ENCODE measurements at places on chromosomes 6 and 20.

- DNase-seq, result no peak
Measured at GRCh38 chr6:72653026-72653425, 31.2 kb downstream of the KCNQ5 start.

DNA sequence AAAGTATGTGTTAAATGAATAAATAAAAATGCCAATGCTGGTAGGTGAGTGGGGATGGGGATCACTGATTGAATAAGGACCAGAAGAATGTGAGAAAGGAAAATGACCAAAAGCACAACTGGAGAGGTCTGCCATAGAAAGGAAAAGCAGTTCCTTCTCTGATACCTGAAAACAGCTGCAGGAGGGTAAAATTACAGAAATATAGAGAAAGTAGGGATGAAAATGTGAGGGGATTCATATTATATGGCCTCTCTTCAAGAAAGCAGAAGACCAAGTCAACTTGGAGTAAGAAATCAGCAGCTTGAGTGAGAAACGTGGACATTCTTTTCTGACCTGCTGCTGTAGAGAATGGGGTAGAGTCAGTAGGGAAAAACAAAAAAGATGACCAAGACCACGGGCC lies 125.1 kb downstream of the MYB start:
- DNase-seq, result no peak

GRCh38 chr6:163954088-163954775 lies 539.7 kb downstream of the QKI start:
- DNase-seq, result no peak

- no peak for DNase-seq
Measured at GRCh38 chr6:36818756-36819155, 20.5 kb downstream of the CPNE5 start.

- DNase-seq, result no peak
Measured at GRCh38 chr20:57369596-57369995, 18.5 kb downstream of the RAE1 start.

- no peak for DNase-seq
Measured at GRCh38 chr6:132202574-132202973, 198.7 kb downstream of the MOXD1 start.

- DNase-seq, result no peak
Measured at GRCh38 chr20:45909817-45910669, 1.9 kb downstream of the PLTP start.

DNA sequence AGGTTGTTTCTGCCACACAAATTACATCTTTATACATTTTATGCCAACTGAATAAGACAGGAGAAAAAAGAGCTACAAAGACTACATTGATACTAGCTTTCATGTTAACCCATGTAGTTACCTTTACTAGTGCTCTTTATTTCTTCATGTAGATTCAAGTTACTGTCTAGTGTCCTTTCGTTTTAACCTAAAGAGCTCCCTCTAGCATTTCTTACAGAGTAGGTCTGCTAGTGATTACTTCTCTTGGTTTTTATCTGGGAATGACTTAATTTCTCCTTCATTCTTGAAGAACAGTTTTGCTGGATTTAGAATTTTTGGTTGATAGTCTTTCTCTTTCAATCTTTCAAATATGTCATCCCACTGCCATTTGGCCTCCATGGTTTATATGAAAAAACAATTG lies 21.2 kb upstream of the NOP56 start:
- no peak for DNase-seq

- no peak for DNase-seq
Measured at GRCh38 chr20:11186301-11187008, 512.7 kb upstream of the JAG1 start.

GRCh38 chr20:14691994-14692393 lies 354.6 kb upstream of the FLRT3 start:
- no peak for DNase-seq

GRCh38 chr6:122214605-122215318 lies 184.7 kb upstream of the HSF2 start:
- no peak for DNase-seq

DNA sequence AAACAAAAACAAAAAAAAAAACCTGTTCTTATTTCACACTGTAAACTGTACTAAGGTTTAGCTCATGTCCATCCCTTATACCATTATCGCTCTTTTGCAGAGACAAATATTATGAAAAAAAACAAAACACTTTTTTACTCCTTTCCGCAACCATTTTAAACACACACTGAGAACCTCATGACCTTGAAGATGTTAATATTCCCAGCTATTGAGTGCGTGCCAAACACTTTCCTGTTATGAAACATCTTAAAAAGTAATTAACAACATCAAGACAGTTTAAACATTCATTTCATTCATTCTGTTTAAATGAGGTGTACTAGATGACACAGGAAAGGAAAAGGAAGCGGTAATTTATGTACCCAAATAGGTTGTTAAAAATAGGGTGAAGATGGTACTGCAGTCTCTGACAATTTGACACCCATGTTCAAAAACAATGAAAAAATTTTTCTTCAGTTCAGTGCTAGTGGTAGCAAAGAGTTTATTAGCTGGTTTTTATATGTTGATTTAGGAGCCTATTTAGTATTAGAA lies 3.9 kb upstream of the ARHGAP18 start:
- no peak for DNase-seq

DNA sequence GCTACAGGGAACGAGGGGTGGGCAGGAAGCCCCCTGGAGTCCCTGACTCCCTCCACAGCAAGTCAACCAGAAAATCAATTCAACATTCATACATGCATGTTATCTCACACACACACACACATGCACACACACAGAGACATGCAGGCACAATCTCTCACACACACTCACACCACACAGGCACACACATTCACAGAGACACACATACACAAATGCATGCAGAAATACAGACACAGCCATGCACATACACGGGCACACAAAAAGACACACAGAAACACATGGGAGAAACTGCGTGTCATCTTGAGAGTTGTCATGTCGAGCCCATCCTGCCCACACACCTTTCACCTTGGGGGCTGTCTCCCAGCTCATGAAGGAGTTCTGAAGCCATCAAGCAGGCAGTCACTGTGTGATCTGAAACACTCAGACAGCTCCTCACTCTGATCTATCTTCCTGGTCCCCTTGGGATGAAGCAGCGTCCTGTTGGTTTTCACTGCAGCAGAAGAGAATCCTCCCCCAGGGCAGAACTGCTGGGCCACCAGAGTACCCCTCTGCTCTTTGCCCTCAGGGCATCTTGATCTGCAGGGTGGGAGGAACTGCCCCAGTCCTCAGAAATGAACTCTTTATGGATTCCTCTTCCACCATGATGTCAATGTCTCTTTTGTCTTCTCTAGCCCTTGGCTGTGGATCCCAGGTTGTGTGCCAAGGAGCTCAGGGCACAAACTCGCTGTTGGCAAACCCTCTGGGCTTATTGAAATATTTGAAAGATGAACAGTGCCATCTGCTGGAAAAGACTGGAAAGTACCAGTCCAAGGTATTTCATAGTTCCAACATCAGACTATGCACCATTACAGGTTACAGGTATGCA lies 8.8 kb downstream of the RAET1L start:
- DNase-seq, result peak; percentile 68

DNA sequence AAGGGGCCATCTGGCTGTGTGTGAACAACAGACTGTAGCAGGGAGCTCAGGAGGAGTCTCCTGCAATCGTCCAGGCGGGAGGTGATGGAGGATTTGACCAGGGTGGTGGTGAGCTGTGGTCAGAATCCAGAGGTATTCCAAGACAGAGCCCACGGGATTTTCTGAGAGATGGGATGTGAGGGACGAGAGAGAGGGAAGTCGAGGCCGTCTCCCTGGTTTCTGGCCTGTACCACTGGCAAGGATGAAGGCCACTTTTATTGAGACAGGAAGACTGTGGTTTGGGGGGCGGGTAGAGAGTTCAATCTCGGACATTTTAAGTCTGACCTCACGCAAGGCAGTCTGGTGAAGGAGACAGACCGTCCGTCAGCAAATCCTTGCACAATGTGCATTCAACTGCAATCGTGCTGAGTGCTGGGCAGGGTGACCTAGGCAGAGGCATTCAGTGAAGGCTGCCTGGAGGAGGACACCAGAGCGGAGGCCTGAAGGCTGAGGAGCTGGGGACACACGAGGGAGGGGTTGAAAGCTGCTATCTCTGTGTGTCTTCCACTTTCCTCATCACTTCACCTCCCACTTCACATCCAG lies 53.9 kb downstream of the PREX1 start:
- DNase-seq, result no peak

DNA sequence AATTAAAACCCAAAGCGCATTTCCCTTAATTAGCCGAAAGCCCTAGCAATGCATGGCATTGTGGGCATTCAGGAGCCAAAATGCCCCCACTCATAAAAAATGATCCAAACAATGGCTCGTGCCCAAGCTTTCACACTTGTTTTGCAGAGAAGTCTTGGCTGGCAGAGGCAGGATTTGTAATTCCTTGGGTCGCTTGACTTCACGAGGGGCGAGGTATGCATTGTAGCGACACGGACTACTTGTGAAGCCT lies 613 bp upstream of the SASH1 start:
- no peak for DNase-seq

- no peak for DNase-seq
Measured at GRCh38 chr6:156425359-156426020, 351.7 kb upstream of the ARID1B start.

DNA sequence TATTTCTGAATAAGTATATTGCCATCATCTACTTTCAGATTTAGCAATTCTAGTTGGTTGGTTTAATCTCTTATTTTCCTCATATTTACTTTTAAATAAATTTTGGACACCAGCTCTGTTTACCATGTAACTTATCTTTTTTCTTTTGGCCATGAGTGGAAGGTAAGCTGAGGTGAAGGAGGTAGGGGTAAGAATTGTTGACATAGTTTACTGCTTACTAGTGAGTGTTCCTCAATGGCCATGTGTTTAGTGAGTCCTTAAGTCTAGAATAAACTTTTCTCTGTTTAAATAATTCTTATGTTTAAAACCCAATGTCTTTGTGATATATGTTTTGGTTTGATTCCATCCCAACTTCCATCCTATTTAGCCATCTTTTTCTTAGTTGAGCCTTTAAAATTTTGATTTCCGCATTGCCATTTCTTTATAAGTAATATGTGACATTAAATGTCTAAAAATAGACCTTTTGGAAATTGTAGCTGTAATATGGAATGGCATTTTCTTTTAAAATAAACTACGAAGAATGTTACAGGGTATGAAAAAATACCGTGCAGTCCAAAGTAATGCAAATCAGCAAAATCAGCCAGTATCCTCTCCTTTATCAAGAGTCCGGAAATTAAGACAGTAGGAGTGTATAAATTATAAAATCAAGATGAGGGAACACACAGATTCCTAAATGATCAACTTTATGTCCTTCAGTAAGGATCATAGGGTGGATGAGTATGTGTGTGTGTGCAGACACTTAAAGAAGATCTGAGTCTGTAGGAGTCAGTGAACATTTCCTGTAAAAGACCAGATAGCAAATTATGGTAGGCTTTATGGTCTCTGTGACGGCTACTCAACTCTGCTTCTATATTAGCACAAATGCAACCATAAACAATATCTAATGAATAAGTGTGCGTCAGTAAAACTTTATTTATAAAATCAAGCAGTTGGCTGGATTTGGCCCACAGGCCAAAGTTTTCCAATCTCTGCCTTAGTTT lies 10.3 kb downstream of the STXBP5 start:
- DNase-seq, result no peak

- DNase-seq, result no peak
Measured at GRCh38 chr6:16278048-16278724, 39.8 kb downstream of the GMPR start.

DNA sequence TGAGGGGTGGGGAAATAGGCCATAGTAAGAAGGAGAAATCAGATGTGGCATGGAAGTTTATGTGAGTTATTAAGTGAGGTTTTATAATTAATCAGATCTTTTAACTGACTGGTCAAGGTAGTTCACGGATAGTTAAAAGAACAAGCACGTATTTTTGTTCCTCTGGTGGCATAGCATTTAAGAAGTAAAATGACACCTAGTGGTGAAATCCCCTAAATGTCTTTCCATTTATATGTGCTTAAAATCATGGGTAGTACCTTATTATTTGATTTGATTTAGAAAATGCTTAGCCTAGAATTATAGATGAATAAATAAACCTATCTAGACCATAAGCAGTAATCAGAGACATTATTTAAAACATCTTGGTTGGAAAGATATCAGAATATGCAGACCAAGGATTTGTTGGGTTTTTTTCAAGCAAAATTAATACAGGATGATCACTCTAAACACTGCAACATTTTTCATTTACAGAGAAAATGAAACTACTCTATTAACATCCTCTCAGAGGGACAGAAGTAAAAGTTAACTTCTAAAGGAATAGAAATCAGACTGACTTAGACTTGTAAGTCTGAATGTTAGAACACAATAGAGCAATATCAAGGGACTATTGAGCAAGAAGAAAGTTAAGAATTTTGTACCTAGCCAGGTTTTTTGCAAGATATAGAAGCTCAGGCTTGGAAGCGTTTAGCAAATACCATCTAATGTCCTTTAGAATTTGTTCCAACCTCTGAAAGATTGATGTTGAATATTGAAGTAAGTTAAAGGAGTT lies 81.1 kb downstream of the STXBP5 start:
- no peak for DNase-seq

DNA sequence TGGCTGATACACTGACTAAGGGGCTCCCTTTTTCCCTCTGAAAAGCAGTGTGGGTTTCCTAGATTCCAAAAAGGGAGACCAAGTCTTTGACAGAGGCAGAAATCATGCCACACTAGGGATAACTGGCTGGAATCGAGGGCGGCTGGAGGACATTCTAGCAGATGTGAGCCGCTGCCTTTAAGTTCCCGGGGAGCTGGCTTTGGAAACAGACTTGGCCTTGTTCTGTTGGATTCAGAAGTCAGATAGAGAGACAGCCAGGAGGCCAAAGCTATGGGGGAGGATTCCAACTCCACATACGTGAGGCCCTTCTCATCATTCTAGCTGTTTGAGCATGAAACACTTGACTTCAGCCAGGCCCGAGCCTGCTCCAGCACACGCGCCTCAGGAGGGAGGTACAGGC lies 109.9 kb upstream of the FOXC1 start:
- no peak for DNase-seq

- DNase-seq, result no peak
Measured at GRCh38 chr6:137700751-137701477, 166.1 kb upstream of the TNFAIP3 start.
